HCT116 (cell line): ENCODE measurements at places on chromosomes 7 and 10.
A peak's percentile ranks its signal among the peaks of the same experiment; 100 is the strongest.

- no peak for DNase-seq
Observed at GRCh38 chr10:76231286-76231934, 800.0 kb downstream of the LRMDA start.

DNA sequence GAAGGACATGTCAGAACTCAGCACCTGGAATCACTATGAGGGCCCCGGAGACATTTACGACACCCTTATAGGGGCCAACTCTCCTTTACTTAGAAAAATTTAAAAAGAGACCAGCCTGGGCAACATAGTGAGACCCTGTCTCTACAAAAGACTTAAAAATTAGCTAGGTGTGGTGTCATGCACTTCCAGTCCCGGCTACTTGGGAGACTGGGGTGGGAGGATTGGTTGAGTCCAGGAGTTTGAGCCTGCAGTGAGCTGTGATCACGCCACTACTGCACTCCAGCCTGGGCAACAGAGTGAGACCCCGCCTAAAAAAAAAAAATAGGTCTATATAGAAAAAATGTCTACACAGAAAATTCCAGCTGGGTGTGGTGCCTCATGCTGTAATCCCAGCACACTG lies 7.5 kb upstream of the CYTH3 start:
- DNase-seq, result no peak

GRCh38 chr10:34732926-34733325 lies 82.2 kb downstream of the PARD3 start:
- peak; percentile 57 for DNase-seq

DNA sequence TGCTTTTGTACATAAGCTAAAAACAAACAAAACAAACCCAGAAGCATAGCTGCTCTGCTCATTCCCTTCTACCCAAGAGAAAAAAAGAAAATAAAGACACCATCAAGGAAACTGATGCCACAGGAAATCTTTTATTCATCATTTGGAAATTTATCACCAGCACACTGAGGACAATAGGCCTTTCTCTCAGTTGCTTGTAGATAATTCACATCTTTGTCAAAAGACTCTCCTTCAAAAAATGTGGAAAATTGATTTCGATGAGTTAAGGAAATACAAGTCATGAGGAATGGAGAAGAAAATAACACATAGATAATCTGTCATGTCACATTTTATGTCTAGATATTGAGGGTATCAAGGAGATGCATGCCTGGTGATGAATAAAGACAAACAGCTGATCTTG lies 53.5 kb downstream of the ZNF37A start:
- no peak for DNase-seq

GRCh38 chr7:152354061-152354460 lies 81.7 kb downstream of the KMT2C start:
- DNase-seq, result no peak

- DNase-seq, result no peak
Observed at GRCh38 chr10:25815999-25816768, 117.8 kb upstream of the MYO3A start.
